ENCODE measurements at places on chromosomes 7 and 10.

GRCh38 chr10:110600487-110601101 is 33.1 kb downstream of the SMC3 start:
- no peak overlapping the region for H3K27ac ChIP-seq
- H3K27me3 ChIP-seq, result no peaks in the 10 kb centered on the region
- H3K36me3 ChIP-seq, result peaks cover 20% of the 10 kb centered on the region

DNA sequence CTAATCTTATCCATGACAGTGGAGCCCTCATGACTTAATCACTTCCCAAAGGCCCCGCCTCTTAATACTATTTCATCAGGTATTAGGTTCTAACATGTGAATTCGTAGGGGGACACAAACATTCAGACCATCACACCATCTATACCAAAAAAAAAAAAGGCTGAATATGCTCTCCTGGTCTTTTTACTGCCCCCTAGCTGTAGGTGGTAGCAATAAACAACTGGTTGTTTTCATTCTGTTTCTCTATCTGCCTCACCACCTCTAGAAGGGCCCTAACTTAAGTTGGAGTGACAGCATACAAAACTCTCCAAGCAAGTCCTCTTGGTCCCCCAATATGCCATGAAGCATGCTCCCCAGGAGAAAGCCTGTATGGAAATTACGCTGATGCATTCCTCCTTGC is 94.1 kb downstream of the GRM8 start:
- H3K36me3 ChIP-seq, result no peaks in the 10 kb centered on the region
- no peaks in the 10 kb centered on the region for H3K27me3 ChIP-seq
- H3K4me3 ChIP-seq, result no peak overlapping the region
- no peak overlapping the region for H3K27ac ChIP-seq
- no peaks in the 10 kb centered on the region for H3K4me1 ChIP-seq

- H3K4me1 ChIP-seq, result peaks cover 27% of the 10 kb centered on the region
- no peak overlapping the region for H3K4me3 ChIP-seq
- no peaks in the 10 kb centered on the region for H3K27me3 ChIP-seq
Measured at GRCh38 chr7:18974803-18975202, 142.6 kb downstream of the TWIST1 start.

DNA sequence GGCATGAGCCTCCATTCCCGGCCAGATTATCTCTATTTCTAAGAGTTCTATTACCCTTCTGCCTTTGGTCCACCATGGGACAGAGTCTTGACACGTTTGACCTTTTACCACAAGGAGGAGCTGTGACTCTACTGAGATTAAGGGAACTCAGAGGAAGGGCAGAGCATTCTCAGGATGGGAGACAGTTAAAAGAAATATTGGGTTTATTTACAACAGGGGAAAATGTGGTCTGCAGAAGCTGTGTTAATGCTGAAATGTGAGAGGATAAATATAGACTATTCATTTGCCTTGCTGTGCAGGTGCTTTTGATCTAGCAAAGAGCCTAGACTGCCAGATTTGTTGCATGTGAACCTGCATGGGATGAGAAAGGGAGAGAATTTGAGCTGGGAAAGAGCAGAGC is 45.8 kb upstream of the PRSS58 start:
- no peak overlapping the region for H3K27ac ChIP-seq
- no peaks in the 10 kb centered on the region for H3K36me3 ChIP-seq
- no peak overlapping the region for H3K4me3 ChIP-seq
- no peaks in the 10 kb centered on the region for H3K4me1 ChIP-seq
- H3K27me3 ChIP-seq, result no peaks in the 10 kb centered on the region

DNA sequence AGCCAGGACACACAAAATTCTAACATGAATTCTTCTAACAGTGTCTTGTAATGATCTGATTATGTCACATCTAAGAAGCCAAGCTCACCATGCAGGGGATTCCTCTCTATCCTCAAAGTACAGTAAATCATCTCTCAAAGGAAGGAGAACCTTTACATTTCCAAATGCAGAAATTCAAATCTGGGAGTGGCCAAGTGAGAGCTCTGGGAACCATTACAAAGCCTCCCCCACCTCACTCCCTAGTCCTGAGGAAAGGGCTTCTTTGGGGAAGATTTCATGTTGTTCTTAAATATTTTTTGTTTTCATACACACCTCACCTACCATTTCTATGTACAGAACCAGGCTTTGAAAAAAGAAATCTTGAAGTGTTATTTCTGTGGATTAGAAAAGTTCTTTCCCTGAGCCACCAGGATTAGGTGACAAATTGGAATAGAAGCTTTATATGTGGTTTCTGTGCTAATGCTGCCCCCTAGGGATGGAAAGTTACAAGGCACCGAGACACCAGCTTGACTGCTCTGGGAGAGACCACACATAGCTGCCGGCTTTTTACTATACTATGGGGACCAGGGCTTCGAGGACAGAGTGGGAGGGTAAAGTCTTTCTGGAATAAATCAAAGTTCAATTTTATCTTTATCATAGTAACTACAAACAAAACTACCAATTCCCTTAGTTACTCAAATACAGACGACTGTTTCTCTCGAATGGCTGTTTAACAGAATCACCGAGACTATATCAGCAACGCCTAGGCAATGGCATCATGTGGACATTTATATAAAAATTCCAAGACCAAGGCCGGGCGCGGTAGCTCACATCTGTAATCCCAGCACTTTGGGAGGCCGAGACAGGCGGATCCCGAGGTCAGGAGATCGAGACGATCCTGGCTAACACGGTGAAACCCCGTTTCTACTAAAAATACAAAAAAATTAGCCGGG is 116.1 kb downstream of the RNF216 start:
- no peaks in the 10 kb centered on the region for H3K27me3 ChIP-seq
- H3K36me3 ChIP-seq, result peaks cover 21% of the 10 kb centered on the region
- no peak overlapping the region for H3K27ac ChIP-seq
- DNase-seq, result peak; percentile 40
- H3K4me3 ChIP-seq, result no peak overlapping the region
- no peaks in the 10 kb centered on the region for H3K4me1 ChIP-seq

DNA sequence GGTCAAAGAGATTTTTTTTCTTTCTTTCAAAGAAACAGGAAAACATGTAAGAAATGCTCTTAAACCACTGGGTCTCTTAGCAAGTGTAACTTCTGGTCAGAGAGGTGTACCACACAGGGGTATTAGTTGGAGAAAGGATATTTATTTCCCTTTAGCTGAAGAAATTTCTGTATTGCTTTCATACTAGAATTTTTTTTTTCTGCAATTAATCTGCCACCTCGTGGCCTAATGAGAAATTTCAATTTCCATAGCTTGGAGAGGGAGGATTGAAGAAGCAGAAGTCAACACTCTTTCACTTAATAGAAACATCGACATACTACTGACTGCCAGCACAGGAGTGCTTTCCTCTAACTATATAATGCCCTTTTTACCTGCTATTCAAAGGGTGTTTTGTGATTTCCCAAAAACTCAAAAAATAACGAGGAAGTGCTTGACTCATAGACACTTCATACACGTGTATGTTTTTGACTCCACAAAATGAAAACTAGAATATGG is 177.6 kb upstream of the NAMPT start:
- no peak overlapping the region for H3K4me3 ChIP-seq
- H3K27ac ChIP-seq, result no peak overlapping the region
- no peak for DNase-seq
- H3K36me3 ChIP-seq, result no peaks in the 10 kb centered on the region

DNA sequence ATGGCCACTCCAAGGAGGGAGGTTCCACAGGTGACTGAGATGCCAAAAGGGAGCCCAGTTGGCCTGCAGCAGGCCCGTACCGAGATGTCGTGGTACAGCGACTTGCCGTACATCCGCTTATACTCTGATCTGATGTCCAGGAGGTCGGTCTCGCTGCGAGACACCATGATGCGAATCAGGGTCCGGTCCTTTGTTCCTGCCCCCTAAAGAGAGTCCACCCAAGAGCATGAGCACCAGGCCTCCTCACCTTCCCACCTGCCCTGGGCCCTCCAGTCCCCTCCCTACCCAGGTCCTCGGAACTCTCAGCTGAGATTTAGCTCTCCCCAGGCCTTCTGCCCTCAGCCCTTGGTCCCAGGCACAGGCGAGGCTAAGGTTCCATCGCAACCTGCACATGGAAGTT is 25.0 kb downstream of the PLAC9 start:
- peaks cover 48% of the 10 kb centered on the region for H3K4me1 ChIP-seq
- no peaks in the 10 kb centered on the region for H3K27me3 ChIP-seq
- no peak for DNase-seq
- no peak overlapping the region for H3K27ac ChIP-seq
- H3K36me3 ChIP-seq, result peaks cover 24% of the 10 kb centered on the region
- no peak overlapping the region for H3K4me3 ChIP-seq

- H3K4me1 ChIP-seq, result no peaks in the 10 kb centered on the region
- no peak overlapping the region for H3K4me3 ChIP-seq
- no peaks in the 10 kb centered on the region for H3K27me3 ChIP-seq
- no peaks in the 10 kb centered on the region for H3K36me3 ChIP-seq
- DNase-seq, result no peak
Measured at GRCh38 chr10:19531324-19531723, 284.9 kb upstream of the PLXDC2 start.
